Activated CD4-positive, alpha-beta T cell treated with anti-CD3 and anti-CD28 coated beads, Interleukin-2, amount 50 U/mL, for 4 hours (primary cell): ENCODE measurements at places on chromosomes 2 and 18.

GRCh38 chr2:117943013-117943672 lies 70.7 kb downstream of the CCDC93 start:
- no peak for DNase-seq

DNA sequence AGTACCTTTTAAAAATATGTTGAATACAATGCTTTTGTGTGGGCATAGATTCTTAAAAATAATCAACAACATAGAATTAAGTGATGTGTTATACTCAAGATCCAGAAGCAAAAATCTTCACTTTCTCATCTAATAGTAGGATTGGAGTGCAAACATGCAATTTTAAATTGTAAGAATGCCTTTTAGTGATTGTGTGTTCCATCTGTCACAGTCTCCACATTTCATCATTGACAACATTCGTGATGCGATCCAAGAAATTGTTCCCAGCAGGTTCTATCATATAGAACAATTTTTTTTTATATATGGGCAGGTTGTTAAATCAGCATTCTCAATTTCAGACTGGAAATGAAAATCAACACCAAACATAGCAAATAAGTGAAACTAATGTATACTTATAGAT lies 1671.8 kb upstream of the SLC39A10 start:
- DNase-seq = no peak

DNA sequence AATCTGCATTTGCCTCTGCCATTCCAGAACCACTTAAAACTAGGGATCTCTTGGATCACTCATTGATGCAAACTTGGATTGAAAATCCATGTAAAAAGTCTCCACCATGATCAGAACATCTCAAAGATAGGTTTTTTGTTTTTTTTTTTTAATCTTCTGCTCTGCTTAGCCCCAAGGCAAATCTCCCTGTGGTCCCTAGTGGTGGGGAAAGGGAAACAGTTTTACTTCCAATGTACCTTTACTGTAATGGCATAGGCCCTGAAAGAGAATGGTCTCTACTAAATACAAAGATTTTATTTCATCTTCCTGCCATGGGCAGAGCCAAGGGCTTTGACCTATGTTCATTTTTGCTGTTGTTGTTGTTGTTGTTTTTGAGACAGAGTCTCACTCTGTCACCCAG lies 78.4 kb downstream of the KANSL1L start:
- no peak for DNase-seq

DNA sequence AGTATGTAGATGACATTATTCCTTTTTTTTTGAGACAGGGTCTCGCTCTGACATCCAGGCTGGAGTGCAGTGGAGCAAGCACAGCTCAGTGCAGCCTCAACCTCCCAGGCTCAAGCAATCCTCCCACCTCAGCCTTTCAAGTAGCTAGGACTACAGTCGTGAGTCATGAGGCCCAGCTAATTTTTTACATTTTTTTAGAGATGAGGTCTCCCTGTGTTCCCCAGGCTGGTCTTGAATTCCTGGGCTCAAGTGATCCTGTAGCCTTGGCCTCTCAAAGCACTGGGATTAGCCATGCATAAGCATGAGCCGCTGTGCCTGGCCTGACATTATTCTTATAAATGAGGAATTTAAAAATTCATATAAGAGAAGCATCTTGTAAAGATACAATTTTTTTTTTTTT lies 86.9 kb downstream of the FAM117B start:
- DNase-seq = no peak

DNA sequence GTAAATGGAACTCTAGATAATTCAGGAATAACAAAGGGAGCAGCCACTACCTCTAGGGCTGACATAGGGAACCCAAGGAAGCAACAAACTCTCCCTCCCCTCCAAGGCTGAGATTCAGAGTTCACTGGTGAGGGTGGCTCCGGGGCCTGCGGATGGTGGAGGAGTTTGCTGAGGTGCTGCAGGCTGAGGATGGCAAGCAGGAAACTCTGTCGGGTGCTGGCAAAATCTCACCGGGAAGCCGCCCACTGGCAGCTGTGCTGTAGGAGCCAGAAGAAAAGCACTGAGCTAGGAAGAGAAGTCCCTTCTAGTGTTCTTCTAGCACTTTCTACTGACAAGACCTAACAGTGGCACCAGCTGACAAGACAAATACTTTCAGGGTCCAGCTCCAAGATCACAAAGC lies 12.5 kb upstream of the HAAO start:
- no peak for DNase-seq

GRCh38 chr18:46196627-46197243 lies 92.5 kb downstream of the HAUS1 start:
- no peak for DNase-seq

- no peak for DNase-seq
Observed at GRCh38 chr2:147756069-147756468, 88.8 kb upstream of the ACVR2A start.

GRCh38 chr18:34943587-34943986 lies 97.6 kb upstream of the MAPRE2 start:
- no peak for DNase-seq

GRCh38 chr2:241288324-241288888 lies 27.1 kb downstream of the HDLBP start:
- no peak for DNase-seq

- no peak for DNase-seq
Observed at GRCh38 chr2:58571181-58571852, 330.2 kb upstream of the FANCL start.

- no peak for DNase-seq
Observed at GRCh38 chr2:231914077-231914690, 12.0 kb downstream of the NPPC start.

DNA sequence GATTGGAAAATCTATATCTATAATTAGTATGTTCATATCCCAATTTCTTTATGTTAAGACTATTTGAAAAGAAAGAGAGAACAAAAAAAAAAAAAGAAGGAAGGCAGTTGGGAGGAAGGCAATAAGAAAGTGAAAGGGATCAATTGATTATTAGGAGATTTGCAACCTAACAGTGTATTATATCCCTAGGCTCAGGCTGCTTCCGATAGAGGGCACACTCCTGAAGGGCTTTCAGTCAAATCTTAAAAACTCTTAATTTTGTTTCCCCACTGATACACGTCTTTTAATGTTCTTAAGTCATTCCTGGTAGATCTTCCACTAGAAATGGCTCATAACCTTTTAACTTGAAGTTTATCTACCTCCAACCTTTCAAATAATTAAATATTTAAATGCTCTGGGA lies 763.9 kb downstream of the BCL11A start:
- no peak for DNase-seq

DNA sequence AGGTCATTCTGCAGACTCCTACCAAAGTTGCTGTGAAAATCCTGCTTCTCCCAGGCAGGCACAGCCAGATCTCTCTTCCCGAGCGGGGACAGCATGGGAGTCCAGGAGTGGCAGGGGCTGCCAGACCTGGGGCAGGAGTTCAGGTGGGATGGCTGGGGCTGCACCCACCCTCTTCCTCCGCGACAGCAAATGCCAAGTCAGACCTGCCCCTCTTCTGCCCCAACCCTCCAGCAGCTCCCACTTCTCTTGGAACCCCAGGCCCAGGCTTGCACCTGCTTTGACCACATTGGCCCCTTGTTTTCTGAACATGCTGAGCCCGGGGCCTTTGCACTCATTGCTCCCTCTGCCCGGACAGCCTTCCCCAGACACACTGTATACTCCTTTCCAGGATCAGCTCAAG lies 288.2 kb upstream of the HS6ST1 start:
- no peak for DNase-seq

DNA sequence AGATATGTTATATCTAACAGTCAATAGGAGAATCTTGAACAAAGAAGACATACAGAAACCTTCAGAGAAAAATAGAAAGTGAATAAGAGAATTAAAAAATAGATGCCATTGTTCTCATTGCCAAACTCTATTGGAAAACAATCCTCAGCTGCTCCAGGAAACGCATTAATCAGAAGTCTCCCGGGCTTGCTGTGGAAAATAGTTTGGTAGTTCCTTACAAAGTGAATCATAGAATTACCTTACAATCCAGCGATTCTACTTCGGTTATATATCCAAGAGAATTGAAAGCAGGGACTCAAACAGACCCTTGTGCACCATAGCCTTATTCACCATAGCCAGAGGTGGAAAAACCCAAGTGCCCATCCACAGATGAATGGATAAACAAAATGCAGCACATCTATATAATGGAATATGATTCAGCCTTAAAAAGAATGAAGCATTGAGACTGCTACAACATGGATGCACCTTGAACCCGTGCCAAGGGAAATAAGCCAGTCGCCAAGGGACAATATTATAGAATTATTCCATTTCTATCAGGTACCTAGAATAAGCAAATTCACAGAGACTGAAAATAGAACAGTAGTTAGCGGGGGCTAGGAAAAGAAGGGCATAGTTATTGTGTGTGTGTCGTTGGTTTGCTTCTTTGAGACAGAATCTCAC lies 21.9 kb upstream of the CHRNA1 start:
- no peak for DNase-seq

- DNase-seq = no peak
Observed at GRCh38 chr2:171201271-171201670, 40.6 kb upstream of the TLK1 start.

- no peak for DNase-seq
Observed at GRCh38 chr2:210611466-210611865, 55.1 kb downstream of the CPS1 start.

DNA sequence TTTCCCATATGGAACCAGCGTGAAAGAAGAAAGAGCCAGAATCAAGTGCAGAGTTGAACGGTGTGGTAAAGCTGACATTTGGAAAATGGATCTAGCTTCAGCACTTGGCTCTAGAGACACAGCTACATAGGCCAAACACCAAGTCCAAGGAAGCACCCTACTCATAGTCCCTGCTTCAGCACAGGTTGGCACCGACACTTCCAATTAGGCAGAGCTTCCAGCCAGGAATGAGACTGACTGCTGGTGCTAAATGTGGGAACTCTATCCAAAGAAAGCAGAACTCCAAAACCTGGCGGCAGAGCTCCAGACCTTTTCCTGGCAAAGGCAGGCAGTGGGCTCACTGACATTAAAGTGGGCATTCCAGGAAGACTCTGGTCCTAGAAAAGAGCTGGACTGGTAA lies 125.4 kb upstream of the CTNNA2 start:
- no peak for DNase-seq

DNA sequence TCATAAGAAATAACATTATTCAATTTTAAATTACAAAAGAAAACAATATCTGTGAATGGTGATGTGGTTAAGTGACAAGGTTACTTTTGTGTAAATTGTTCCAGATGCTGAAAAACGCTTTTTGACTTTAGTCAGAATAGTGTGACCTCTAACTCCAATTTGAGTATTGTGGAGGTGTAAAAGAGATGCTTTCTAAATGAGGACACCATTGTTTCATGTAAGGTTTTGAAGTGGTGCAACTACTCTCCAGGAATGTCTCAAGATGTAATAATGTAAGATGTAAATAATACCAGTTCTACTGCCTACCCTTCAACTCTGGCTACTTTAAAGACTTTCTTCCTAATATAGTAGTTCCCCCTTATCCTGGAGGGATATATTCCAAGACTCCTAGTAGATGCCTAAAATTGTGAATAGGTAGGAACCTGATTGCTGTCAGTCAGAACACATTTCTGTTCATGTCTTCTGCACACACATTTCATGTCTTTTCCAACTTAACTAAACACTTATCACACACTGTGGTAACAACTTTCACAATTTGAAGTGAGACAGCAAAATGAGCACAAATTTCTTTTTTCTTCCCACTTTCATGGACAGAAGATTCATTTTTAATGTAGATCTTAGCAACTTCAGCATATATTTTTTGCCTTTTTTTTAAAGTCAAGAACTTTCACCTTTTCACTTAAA lies 39.1 kb upstream of the PPP1R1C start:
- no peak for DNase-seq

GRCh38 chr18:62976227-62976626 lies 260.9 kb downstream of the PHLPP1 start:
- no peak for DNase-seq

DNA sequence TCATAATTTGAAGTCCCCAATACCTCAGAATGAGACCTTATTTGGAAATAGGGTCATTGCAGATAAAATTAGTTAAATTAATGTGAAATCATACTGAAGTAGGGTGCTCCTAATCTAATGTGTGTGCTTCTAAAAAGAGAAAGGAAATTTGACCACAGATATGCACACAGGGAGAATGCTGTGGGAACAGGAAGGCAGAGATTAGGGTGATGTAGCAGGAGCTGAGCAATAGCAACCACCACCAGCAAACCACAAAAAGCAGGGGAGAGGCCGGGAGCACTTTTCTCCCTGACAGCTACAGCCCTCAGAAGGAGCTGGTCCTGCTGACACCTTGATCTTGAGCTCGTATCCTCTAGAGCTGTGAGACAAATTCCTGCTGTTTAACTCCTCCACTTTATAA lies 24.6 kb upstream of the SCG2 start:
- DNase-seq = no peak

DNA sequence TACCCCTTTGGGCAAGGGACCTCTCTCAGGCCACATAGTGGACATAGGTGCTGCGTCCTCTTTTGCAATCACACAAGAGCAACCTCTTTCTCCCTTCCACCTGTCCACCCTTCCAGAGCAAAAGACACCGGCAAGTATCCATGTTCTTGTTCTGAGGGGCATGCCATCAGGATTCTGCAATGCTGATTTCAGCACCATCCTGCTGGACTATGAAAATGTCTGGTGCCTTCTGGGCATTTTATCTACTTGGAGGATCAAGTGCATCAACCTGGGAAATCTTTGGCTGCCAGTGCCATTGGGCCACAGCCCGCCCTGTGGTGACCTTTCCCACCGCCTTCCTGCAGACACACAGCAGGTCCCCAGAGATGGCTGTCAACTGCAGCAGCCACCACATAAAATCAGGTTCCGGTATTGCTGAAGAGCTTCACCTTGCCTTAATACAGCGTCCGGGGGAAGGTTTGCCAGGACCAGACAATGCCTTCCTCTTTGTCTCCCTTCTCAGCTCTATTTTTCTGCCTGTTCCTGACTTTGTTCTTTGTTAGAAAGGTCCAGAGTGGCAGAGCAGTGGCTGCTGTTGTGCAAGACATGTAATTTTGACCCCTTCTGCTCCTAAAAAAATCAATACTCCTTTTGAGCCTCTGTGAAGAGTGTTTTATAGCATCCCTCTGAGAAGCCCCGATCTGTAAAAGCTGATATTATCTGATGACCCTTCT lies 18.5 kb upstream of the BOD1L2 start:
- DNase-seq = no peak

DNA sequence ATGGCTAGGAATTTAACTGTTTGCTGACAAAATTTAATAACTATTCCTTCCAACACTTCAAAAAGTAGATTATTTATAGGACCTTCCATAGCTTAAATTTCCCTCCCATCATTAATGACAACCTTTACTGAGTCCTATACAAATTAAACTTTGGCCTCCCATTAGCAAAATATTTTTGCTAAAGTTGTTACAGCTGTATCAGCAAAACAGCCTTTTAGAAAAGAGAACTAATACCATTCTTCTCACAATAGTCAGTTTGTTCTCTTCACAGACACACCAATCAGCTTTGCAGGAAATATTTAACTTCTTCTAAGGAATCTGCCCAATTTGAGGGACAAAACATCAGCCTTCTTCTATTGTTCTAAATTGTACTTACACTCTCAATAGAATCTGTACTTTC lies 12.0 kb upstream of the GCFC2 start:
- no peak for DNase-seq

GRCh38 chr2:207093234-207093633 lies 72.5 kb downstream of the KLF7 start:
- no peak for DNase-seq

- no peak for DNase-seq
Observed at GRCh38 chr18:2083691-2084090, 487.6 kb downstream of the METTL4 start.
